ENCODE measurements at places on chromosomes 5 and 9. TPM values are rescaled to one million over a fixed set of nuclear protein-coding genes. Genes with fewer than 3 reads are reported as not detected.

LECT2 gene
- total RNA-seq: not detected

LEAP2 gene
- total RNA-seq: 2.0 TPM

POC5 gene
- total RNA-seq: 12.9 TPM

PDE6A gene
- total RNA-seq: not detected

MLANA gene
- not detected for total RNA-seq

POU5F2 gene
- total RNA-seq: 6.9 TPM

C5 gene
- total RNA-seq: 8.0 TPM

CDKN2B gene
- total RNA-seq: 0.16 TPM

CKS2 gene
- 34.3 TPM for total RNA-seq

PCDH12 gene
- 2.8 TPM for total RNA-seq

CEL gene
- not detected for total RNA-seq

C5orf63 gene
- 7.0 TPM for total RNA-seq

PCDHA6 gene
- total RNA-seq: 24.8 TPM

SPINK6 gene
- not detected for total RNA-seq

KCNN2 gene
- total RNA-seq: 34.6 TPM

ISOC1 gene
- total RNA-seq: 19.0 TPM

ADAMTS16 gene
- total RNA-seq: 0.62 TPM

PCDHGB1 gene
- total RNA-seq: 7.8 TPM

DMRTA1 gene
- 0.62 TPM for total RNA-seq

C9orf50 gene
- total RNA-seq: not detected
